Stimulated activated CD8-positive, alpha-beta memory T cell treated with anti-CD3 and anti-CD28 coated beads, Interleukin-12 subunit alpha, Interleukin-12 subunit beta, amount 100 ng/mL, for 4 hours (primary cell): ENCODE measurements at places on chromosomes 7 and 10.

DNA sequence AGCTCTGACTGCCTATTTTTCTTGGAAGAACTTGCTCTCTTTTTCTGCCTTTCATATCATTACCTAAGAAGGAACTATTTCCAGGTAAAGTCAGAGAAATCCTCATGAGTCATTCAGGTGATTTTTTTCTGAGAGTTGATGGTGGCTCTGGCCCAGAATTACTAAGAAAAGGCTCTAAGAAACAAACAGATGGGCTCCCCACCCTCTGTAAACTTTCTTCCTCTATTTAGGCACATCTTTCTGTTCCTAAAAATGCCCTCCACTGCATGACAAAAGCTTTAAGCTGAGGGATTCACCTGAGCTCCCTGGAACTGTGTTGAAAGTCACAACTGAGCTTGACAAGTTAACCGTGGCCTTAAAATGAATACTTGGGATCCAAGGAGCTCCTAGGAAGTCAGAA, 1.6 kb downstream of the OLAH start:
- DNase-seq = no peak

DNA sequence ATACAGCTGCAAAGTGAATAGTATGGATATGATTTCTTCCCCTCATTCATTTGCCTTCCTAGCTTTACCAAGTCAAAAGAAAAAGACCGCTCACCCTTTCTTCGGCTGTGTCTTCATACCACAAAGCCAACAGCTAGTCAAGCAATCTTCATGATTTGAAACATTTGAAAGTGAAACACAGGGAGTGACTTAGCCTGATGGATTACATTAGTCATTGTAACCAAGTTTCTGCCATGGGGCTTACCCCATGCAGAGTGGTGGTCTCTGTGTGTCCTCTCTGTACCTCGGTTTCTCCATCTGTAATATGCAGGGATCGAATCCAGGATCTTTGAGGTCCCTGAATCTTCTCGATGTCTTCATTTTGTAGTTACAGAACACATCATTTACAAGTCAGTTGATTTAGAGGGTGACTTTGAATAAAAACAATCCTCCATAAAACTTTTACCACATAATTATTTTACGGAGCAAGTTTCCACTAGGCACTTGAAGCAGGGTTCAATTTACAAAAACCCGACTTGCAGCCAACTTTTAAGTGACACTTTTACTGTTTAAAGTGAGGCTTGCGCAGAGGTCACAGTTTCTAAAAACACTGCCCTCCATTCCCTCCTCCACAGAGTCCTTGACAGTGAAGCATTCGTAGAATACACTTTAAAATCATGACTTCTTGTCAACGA, 2.2 kb upstream of the LGI1 start:
- no peak for DNase-seq

DNA sequence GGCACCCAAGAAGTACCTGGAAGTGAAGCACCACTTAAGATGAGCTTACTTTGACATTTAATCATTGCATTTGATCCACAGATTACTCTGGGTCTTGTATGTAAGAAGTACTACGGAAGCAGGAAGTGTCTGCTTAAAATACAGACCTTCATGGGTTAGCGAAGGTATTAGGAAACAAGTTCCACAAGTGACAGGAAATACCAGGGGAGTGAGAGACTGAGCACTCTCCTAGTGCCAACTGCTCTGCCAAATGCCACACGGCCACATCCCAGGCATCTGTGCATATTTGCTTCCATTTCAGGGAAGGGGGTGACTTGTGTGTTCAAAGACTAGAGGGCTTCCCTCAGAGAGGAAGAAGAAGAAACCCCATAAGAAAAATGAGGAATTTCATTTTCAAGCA, 57.2 kb upstream of the ANK3 start:
- DNase-seq = no peak

- no peak for DNase-seq
Measured at GRCh38 chr7:112517487-112517886, 36.7 kb downstream of the LSMEM1 start.

- no peak for DNase-seq
Measured at GRCh38 chr10:3784510-3785250, at the start of gene KLF6. Gene KLF6 (minus strand): TSS chr10:3785209. CDS start chr10:3785014, 195 bp downstream.

DNA sequence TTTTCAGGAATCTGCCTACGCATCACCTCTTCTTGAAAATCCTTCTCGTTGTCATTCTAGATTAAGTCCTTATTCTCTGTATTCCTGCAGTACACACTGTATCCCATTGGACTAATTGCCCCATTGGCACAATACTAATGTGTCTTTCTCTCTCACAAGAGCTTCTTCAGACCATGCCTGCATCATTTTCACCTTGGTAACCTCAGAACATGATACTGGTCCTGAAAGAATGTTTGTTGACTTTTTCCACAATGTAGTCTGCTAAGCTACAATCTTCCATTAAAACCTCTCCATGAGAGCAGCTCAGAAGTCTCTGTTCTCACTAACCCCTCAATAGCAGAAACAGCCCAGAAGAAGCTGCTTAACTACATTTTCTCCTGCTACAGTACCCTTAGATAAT, 270.7 kb downstream of the PCDH15 start:
- no peak for DNase-seq

DNA sequence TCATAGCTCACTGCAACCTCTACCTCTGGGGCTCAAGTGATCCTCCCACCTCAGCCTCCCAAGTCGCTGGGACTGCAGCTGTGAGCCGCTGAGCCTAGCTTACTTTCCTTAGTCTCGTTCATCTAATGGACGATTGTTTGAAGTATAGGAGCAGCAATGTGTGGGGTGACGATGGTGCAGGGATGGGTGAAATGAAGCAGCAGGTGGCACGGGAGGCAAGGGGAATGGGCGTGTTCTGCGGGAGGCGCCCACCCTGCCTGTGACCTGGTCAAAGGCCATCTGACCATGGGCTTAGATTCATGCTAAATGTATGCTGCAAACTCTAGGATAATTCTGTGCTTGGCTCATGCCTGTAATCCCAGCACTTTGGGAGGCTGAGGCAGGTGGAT, 210.7 kb downstream of the MAD1L1 start:
- DNase-seq = no peak

GRCh38 chr10:36341471-36341870, 699.4 kb upstream of the FZD8 start:
- DNase-seq = no peak

DNA sequence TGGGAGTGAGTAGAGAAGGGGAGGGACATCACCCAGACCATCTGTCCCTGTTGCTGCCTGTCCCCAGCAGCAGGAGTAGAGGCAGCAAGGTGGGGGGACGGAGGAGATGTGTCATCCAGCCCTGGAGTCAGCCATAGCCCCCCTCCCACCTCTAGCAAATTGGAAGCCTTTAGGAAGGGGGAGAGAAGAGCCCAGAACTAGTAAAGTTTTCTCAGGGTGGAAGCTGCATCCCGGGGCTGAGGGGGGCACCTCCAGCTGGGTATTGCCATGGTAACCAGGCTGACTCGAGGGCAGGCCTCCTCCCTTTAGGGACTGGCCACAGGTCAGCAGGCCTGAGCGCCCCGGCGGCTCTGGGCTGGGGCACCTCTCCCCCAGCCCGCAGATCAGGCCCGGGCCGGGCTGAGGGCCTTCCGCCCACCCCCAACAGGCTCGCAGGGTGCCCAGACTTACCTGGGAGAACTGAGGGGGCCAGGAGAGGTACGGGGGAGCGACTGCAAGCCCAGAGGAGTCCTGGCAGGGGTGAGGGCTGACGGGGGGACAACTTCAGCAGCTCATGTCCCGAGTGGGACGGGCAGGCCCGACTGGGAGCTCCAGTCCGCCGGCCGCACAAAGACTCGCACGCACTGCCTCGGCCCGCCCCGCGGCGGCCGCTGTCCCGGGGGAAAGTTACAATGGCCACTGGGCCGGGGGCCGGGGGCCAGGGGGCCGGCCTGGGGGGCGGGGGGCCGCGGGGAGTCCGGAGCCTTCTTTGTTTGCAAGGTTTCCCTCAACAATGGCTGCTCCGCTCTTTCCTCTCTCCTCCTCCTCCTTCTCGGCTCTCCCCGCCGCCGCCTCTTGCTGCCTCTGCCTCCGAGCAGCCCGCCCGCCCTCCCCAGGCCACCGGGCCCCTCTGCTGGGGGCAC, 6.0 kb downstream of the LDB1 start:
- DNase-seq = no peak

DNA sequence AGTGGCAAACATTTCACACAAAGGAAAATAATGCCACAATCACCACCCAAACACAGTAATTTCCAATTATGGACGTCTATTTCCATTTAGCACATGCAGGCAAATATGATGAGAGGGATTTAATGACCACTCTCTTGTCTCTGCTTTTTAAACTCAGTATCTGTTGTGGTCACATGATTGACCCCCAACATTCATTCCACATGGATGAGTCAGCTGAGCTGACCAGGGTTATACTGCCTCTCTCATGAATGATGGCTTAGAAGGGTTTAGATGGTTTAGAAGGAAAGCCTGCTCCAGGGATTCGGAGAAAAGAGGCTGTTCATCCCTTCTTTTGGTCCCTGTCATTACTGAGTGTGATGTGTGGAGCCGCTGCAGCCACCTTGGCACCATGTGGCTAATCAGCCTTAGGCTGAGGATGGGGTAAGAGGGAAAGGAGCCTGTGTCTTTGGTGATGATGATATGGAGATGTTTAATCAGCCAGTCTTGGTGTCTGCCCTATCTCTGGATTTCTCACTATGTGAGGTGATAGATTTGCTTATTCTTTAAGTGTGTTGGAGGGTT, 38.2 kb upstream of the JAKMIP3 start:
- no peak for DNase-seq

DNA sequence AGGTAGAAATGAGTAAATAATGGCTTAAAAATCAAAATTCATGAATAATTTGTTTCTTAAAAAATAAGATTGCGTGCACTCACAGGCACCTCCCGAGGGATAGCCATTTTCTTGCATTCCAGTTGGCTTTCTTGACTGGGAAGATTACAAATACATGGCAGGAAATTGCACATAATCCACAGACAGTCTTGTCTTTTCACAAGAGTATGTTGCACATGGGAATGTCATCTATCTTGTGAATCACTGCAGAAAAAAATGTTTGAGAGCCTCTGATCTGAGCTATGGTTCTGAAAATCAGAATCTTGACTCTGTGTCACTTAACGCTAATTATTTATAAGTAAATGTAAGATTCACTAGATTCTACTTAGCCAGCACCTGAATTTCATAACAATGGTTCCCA, 74.1 kb upstream of the PRKG1 start:
- DNase-seq = no peak

- no peak for DNase-seq
Measured at GRCh38 chr7:130273081-130273932, 6.6 kb downstream of the CPA2 start.

- DNase-seq = no peak
Measured at GRCh38 chr7:131602994-131603372, 46.6 kb upstream of the PODXL start.

GRCh38 chr7:39501358-39501757, 64.8 kb upstream of the YAE1 start:
- DNase-seq = no peak

- no peak for DNase-seq
Measured at GRCh38 chr10:86043236-86043635, 323.4 kb downstream of the GRID1 start.

- no peak for DNase-seq
Measured at GRCh38 chr10:46255801-46256747, 30.7 kb upstream of the ANTXRL start.

DNA sequence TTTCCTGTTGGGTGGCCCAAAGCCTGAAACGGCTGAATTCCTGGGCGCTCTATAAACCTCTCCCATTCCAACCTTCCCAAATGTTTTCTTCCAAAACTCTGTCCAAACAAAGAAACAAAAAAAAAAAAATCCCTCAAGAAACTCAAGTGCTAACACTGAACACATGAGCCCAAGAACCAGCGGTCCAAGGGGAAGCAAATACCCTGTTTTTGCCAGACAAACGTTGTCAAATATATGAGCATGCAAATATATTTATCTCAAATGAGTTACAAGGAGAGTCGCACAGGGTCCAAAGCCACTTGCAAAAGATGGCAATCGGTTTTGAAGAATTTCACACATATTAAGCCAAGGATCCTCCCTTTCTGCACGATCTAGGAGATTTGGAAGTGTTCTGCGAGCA, 23.3 kb upstream of the EMX2 start:
- DNase-seq = no peak

- peak; percentile 97 for DNase-seq
Measured at GRCh38 chr7:100271716-100272537, 35.6 kb upstream of the SPDYE3 start.

- no peak for DNase-seq
Measured at GRCh38 chr7:86950360-86950759, 109.1 kb downstream of the ELAPOR2 start.

DNA sequence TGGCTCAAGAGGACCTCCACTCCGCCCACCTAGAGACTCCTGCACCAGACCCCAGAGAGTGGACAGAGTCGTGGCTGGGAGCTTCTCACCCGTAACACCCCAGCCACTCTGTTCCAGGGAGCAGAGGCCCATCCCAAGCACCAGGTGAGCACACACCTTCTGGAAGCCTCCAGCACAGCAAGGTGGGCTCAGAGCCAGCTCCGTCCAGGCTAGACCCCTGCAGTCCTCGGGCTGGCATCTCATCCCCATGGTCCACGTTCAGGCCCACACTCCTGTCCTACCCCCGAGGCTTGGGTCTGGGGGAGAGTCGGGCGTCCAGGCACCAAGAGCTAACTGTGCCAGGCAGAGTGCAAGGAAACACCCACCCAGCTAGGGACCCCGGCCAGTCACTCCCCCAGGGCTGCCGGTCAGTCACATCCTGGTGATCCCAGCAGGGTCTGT, 13.2 kb downstream of the PDGFA start:
- no peak for DNase-seq

- no peak for DNase-seq
Measured at GRCh38 chr10:10685566-10685965, 332.1 kb upstream of the CELF2 start.

DNA sequence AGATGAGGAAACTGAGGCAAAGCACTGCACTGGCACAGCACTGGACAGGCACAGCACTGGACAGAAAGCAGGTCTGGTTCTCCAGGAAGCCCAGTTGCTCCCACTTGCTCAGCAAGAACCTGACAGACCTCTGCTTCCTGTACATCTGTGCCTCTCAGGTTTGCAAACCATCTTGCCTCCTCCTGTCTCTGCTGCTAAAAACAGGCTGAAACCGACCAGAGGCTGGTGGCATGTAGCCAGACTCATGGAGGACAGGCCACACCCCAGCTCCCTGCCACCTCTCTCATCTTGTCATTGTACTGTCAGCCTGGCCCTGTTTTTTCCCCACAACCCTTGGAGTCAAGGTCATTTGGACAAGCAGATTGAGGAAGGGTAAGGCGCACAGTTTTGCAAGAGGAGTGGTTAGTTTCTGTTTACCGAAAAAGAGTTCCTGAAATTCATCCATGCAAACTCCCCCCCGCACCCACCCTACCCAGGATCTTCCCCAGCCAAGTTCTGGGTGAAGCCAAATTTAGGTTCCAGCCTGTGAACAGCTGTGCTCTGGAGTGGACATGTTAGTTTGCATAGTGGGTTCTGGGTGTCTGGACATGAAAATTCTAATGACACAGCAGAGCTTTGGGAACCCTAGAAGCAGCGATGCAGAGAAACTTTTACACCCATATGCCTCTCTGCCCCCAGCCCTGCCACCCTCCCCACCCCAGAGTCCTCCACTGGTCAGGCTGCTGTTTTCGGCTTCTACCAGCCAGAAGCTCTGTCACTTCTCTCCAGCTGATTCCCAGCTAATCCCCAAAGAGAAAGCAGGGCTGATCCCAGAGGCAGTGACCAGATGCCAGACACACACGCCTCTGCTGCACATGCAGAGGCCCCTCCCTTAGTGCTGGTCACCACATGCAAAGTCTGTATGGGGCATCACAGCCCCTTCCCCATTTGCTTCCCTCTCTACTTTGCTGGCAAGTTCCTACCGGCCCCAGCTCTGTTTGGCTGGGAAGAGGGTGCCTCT, 8.5 kb upstream of the C10orf105 start:
- DNase-seq = no peak
